Panc1 (cell line): ENCODE measurements at places on chromosomes 12 and 14. TPM values are rescaled to one million over a fixed set of nuclear protein-coding genes. Genes with fewer than 3 reads are reported as not detected.

- H3K4me3 ChIP-seq: no peak overlapping the region
- H3K27ac ChIP-seq: peak overlapping the region; percentile 68
- H3K36me3 ChIP-seq: no peaks in the 10 kb centered on the region
- peaks cover 7% of the 10 kb centered on the region for H3K4me1 ChIP-seq
- H3K27me3 ChIP-seq: no peaks in the 10 kb centered on the region
These were observed 477.9 kb downstream of the ATP23 start for GRCh38 chr12:58419196-58419760.

DNA sequence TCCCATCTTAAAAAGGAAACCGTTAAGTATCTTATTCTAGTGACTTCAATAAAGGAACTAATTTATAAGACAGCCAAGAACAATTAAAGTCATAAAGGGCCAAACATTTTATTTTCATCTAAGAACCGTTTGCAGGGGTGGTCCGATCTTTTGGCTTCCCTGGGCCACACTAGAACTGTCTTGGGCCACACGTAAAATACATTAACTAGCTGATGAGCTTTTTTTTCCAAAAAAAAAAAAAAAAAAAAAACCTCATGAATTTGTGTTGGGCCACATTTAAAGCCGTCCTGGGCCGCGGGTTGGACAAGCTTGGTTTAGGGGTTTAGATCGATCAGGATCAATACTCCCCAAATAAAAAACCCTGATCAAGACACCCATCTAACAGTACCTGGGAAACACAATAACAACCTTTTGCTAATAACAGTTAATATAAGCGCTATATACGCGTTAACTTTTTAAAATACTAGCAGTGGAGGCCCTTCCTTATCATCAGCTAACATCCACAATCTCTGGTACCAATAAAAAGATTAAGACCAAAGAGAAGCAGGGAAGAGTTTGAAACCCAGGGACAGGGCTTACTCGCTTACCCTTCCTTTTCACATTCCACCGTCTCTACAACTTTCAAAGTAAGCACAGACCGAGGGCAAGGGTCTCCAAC, 1.1 kb downstream of the NAP1L1 start:
- H3K27ac ChIP-seq: peak overlapping the region; percentile 90
- no peaks in the 10 kb centered on the region for H3K27me3 ChIP-seq
- no peak for DNase-seq
- H3K4me1 ChIP-seq: peaks cover 26% of the 10 kb centered on the region

Gene TMEM30B
- total RNA-seq: 0.10 TPM

Gene SSTR1
- not detected for total RNA-seq

Gene STXBP6
- total RNA-seq: not detected
